ENCODE measurements at places on chromosomes 7 and 10.

DNA sequence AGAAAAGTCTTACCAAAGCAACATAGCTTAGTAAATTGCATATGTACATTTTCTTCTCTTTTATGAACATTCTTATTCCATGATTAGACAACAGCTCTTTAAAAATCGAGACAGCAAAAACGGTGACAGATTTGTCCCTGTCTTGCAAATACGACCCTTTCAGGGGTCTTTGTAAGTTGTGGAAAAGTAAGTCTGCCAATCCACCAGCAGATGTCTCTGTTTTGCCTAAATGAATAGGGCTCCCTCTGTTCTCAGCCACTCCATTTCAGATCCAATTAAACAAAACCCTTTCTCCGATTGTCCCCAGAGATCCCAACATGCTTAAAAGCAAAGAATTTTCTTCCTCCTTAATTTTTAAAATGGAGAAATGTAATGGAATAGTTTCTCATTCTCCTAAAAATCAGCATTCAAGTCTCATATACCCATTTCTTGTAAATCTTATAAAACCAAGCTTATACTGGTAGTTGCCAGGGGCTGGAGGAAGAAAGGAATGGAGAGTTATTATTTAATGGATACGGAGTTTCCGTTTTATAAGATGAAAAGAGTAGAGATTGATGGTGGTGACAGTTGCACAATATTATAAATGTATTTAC is 61.0 kb upstream of the NFE2L3 start:
- DNase-seq, result no peak

DNA sequence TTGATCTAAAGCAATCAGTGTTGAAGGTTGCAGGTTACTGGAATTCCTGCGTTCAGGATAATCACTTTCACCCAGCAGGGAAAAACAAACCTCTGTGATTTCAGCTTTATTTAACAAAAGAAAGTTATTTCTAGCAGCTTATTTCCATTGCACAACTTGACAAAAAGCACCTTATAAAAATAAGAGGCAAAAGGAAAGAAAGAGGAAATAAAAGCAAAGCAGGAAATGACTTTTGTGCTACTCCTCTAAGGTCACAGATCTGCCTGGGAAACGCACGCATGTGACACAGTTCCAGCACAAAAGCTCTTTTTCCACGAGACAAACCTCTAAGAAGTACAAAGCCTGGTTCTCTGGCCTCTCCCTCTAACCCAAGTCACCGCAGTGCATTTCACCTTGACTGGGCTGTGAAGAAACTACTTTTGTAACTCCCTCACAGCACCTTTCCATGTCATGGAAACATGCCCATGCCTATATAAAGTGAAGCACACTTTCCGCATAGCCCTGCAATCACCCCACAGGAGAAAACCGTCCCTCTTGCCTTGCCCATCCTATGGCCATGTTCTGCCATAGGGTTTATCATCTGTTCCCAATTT is 870 bp downstream of the ANK3 start:
- peak; percentile 21 for DNase-seq

DNA sequence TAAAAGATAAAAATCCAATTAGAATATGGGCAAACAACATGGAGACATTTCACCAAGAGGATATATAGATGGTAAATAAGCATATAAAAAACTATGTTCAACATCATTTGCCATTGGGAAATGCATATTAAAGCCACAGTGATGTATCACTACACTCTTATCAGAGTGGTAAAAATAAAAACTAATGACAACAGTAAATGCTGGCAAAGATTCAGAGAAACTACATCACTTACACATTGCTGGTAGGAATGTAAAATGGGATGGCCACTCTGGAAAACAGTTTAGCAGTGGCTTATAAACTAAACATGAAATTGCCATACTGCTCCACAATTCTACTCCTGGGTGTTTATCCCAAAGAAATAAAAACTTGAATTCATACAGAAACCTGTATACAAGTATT is 59.2 kb downstream of the CROT start:
- DNase-seq, result no peak

DNA sequence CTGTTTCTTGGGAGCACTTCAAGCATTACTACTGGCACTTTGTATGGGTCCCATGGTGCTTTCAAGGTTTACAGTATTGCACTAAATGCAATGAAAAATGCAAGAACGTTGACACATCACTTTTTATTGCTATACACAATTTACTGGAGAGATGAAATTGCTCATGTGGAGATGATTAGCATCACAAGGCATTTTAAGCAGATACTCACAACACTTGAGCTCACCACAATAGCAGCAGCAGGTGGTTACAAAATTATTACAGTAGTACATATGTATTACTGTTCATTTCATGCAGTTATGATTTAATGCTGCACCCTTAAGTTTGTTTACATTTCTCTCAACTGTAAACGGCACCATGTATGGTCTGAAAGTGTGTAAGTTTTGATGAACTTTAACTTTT is 537.7 kb downstream of the GRM8 start:
- DNase-seq, result no peak

DNA sequence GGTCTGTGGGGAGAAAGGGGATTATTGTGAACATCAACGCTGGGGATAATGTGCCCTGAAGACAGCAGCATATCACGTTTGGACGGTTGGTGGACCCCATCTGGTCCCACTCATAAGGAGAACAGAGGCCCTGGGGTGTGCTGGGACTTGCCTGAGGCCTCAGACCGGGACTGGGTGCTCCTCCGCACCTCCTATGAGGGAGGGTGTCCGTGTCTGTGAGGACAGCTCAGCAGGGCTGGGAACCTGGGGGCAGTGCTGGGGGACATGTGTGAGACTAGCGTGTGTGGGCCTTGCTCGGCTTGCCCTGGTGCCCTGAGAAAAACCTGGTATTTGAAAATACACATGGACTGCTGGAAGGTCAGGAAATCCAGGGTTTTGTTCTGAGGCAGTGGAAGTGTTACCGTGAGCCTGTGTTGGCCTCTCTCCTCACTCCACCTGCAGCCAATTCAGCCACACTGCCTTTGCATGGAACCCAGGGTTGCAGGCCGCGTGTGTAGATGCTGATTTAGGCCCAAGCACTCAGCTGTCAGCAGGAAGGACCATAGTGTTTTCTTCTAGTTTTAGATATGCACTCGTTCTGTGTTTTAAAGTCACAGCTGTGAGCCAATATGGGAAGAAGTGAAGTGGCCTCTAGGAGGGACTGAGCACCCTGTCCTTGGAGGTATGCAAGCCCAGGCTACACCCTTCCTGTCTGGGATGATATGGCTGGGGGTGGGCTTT is 13.4 kb upstream of the SH2D4B start:
- DNase-seq, result no peak

DNA sequence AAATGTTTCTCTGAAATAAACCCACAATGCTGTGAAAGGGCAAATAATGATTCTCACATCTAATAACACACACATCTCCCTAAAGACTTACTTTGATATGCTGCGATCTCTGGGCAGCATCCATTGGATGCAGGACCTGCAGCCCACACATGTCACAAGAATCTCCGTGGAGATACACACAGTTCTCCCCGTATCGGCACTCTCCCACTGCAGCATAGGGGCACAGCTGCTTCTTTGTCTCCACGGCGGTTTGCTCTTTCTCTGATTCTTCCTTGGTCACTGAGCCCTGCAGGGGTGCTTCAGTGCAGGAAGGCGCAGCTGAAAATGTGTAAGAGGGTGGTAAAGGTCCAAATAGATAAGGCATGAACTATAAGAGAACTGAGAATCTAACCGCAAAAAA is 20.4 kb downstream of the MKRN1 start:
- DNase-seq, result no peak

DNA sequence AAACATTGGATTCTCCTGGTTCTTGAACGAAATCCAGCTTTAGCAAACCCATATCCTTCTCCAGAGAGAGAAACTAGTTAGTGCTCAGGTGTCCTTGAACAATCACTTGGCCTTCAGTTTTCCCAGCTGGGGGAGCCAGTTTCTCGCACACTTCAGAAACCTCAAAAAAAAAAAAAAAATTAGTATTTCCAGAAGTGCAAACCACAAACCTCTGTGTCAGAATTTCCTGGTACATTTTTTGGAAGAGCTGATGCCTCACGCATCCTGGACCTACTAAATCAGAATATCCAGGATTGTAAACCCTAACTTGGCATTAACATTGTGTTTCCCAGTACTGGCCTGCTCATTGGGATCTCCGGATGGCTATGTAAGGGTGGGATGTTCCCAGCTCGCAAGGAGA is 143.4 kb upstream of the EGR2 start:
- no peak for DNase-seq

GRCh38 chr10:58048936-58049335 is 218.8 kb downstream of the IPMK start:
- DNase-seq, result no peak

GRCh38 chr10:14779001-14779651 is 4.4 kb upstream of the FAM107B start:
- no peak for DNase-seq

DNA sequence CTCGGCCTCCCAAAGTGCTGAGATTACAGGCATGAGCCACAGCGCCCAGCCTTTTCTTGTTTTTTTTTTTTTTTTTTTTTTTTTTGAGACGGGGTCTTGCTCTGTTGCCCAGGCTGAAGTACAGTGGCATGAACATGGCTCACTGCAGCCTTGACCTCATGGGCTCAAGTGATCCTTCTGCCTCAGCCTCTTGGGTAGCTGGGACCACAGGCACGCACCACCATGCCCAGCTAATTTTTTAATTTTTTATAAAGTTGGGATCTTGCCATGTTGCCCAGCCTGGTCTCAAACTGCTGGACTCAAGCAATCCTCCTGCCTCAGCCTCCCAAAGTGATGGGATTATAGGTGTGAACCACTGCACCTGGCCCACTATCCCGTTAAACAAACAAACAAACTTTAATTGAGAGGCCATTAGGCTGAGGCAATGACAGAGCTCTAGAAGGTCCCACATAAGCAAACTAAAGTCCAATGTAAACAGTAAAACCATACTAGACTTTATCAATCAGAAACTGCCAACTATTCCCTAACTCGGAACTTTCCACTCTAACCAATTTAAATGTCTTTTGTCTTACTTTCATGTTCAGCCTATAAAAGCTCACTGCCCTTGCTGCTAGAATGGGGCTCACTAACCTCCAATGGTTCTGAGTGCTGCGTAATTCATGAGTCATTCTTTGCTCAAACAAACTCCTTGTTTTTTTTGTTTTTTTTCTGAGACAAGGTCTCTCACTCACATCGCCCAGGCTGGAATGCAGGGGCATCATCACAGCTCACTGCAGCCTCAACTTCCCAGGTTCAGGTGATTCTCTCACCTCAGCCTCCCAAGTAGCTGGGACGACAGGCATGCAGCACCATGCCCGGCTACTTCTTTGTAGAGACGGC is 1.9 kb downstream of the DHX32 start:
- DNase-seq, result no peak
